Progenitor cell of endocrine pancreas (in vitro differentiated cells): ENCODE measurements at places on chromosomes 2 and 18.
A peak's percentile ranks its signal among the peaks of the same experiment; 100 is the strongest.

DNA sequence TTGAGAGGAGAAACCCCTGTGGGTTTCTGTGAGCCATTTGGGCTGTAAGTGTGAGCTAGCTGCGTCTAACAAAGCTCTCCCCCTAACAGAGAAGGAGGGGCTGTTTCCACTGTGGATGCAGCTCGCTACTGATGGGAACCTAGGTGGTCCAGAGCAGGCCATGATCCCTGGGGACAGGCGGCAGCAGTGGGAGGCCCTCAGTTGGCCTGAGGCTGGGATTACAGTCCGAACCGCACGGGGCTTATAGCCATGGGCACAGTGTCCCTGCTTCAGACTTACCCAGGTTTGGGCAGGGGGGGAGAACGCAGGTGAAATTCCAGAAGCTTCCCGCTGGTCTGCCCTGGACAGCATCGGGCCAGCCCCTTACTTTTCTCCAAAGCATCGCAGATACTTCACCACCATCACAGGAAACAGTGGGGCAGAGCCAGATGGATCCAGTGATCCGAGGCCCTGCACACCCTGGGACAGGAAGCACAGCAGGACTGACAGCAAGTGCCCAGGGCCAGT lies 139.4 kb downstream of the SEPTIN10 start:
- H3K27ac ChIP-seq = no peak overlapping the region
- no peak overlapping the region for H3K4me3 ChIP-seq
- H3K4me1 ChIP-seq = no peaks in the 10 kb centered on the region
- H3K36me3 ChIP-seq = no peaks in the 10 kb centered on the region
- DNase-seq = no peak

- no peaks in the 10 kb centered on the region for H3K27me3 ChIP-seq
- no peak for DNase-seq
- H3K27ac ChIP-seq = peak overlapping the region; percentile 27
- peaks cover 22% of the 10 kb centered on the region for H3K4me1 ChIP-seq
- H3K4me3 ChIP-seq = no peak overlapping the region
Observed at GRCh38 chr2:239266779-239267287, 134.0 kb downstream of the HDAC4 start.

DNA sequence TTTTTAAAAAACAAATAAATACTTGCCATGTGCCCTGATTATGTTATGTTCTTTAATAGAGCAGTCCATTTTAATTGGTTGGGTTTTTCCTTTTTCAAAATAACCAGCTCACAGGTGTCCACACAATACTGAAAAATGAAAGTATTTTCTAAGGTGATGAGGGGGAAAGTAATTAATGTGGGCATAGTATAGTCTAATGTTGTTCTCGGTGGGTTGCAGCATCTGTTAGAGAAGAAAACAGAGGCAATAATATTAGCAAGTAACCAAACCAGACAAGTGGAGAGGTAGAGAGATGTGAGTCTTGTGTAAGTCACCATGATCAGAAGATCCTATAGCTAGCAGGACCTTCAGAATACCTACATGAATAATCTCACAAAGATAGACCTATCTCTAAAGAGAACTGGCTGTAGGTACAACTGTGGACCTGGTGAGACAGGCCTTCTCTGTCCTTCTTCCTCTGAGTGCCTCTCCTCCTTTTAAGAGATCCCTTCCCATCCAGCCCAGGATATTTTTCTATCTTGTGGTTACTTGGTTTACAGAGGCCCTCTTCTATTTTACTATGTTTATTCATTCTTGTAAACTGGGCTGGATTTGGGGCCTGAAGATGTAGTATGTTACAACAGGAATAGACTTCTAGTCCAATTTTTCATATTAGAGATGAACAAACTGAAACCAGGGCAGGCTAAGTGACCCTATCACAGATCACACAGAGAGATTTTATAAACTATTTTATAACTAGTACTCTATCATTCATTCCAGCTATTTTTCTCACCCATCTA lies 67.1 kb upstream of the MSTN start:
- no peaks in the 10 kb centered on the region for H3K36me3 ChIP-seq
- no peak for DNase-seq
- no peaks in the 10 kb centered on the region for H3K27me3 ChIP-seq
- no peak overlapping the region for H3K27ac ChIP-seq
- no peaks in the 10 kb centered on the region for H3K4me1 ChIP-seq
- no peak overlapping the region for H3K4me3 ChIP-seq

DNA sequence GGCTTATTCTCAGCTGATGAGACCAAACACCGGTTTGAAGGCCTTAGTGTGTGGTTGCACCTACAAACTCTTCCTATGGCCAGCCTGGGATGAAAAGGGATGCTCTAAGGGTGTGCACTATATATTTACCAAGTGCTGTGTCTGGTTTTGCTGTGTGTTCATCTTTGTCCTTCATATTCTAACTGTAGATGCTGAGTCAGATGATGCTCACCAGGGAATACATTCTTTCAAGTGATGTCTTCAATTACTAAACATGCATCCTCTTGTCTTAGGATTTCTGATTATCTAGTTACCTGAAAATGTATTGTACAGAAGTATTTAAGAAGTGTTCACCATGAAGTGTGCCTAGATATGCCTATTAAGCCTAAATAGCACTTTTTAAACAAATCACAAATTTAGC lies 1111.6 kb upstream of the ZEB2 start:
- H3K4me3 ChIP-seq = no peak overlapping the region
- no peak overlapping the region for H3K27ac ChIP-seq
- no peak for DNase-seq

DNA sequence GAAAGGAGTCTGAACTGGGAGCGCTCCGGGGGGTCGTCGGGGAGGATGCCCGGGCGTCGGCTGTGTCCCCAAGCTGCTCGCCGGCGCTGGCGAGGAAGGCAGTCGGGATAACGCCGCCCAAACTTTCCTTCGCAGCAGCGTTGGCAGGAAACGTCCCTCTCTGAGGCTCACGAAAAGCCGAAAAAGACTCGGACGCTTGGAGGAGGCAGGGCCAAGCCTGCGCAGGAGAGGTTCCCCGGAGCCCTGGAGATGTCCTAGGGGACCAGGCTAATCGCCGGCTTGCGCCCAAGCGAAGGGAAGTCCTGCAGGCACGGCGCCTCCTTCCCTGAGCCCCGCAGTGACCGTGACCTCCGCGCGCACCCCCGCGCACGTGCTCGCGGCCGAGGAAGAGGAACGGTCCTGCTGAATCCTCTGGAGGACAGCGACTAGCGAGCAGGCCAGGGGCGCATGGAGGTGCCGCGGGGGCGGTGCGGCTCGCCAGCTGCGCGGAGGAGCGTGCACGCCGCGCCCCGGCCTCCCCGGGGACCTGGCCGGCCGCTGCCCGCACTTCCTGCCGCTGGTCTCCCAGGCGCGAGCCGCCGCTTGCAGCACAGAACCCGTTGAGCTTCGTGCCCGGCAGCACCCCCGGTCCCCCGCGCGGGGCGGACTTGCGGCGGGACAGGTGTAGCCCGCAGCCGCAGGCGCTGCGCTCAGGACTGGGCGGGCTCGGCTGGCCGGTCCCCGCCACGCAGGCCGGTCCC lies at the start of gene SH3RF3:
SH3RF3 (plus strand) TSS at position 590 of the 740 bp plus-strand sequence.
- H3K27ac ChIP-seq = no peak within 1 kb of the TSS
- peaks cover 5% of the 10 kb centered on the region for H3K4me1 ChIP-seq
- peak within 1 kb of the TSS; percentile 78 for H3K4me3 ChIP-seq
- peaks cover 60% of the 10 kb centered on the region for H3K27me3 ChIP-seq
- no peaks in the 10 kb centered on the region for H3K36me3 ChIP-seq
- DNase-seq = peak; percentile 34
